ENCODE measurements at places on chromosomes 3 and 15. TPM values are rescaled to one million over a fixed set of nuclear protein-coding genes. Genes with fewer than 3 reads are reported as not detected.

The IL17RE gene
- total RNA-seq = 0.18 TPM

The ARNT2 gene
- total RNA-seq = 8.0 TPM

The C3orf70 gene
- total RNA-seq = 3.6 TPM

The BFSP2 gene
- not detected for total RNA-seq

The ABCC5 gene
- 28.5 TPM for total RNA-seq

The XYLB gene
- total RNA-seq = 2.1 TPM

The FBLN2 gene
- total RNA-seq = 17.9 TPM

The TLNRD1 gene
- 27.4 TPM for total RNA-seq

The TRPM1 gene
- not detected for total RNA-seq
